ENCODE measurements at places on chromosomes 7 and 10.

- no peak overlapping the region for H3K27ac ChIP-seq
- H3K4me3 ChIP-seq, result peak overlapping the region; percentile 93
- H3K36me3 ChIP-seq, result peaks cover 23% of the 10 kb centered on the region
- H3K27me3 ChIP-seq, result peaks cover 23% of the 10 kb centered on the region
- DNase-seq, result no peak
Observed at GRCh38 chr7:45112648-45113047, 1.2 kb upstream of the TBRG4 start.

DNA sequence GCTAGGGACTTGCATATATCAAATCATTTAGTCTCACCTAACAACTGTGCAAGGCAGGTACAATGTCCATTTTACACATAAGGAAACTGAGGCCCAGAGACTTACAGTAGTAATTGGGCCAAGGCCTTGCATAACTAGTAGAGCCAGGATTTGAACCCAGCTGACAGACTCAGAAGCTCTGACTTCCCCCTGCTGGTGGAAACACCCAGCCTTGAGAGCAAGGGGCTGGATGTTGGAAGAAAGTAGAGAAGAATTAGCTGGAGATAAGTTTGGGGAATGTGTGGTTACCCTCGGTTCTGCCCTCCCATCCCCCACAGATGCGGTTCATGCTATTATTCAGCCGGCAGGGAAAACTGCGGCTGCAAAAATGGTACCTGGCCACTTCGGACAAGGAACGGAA is 2.0 kb downstream of the AP1S1 start:
- peaks cover 10% of the 10 kb centered on the region for H3K27me3 ChIP-seq
- no peak overlapping the region for H3K27ac ChIP-seq
- DNase-seq, result no peak
- H3K4me1 ChIP-seq, result peaks cover 16% of the 10 kb centered on the region
- no peak overlapping the region for H3K4me3 ChIP-seq
- H3K36me3 ChIP-seq, result peaks cover 15% of the 10 kb centered on the region

- H3K36me3 ChIP-seq, result peaks cover 2% of the 10 kb centered on the region
- H3K27me3 ChIP-seq, result peaks cover 20% of the 10 kb centered on the region
- no peak overlapping the region for H3K4me3 ChIP-seq
- no peak overlapping the region for H3K27ac ChIP-seq
- H3K4me1 ChIP-seq, result peaks cover 14% of the 10 kb centered on the region
- no peak for DNase-seq
Observed at GRCh38 chr7:20326342-20326741, 4.4 kb upstream of the ITGB8 start.

GRCh38 chr7:92002720-92003119 is 62.1 kb downstream of the AKAP9 start:
- DNase-seq, result no peak
- peaks cover 41% of the 10 kb centered on the region for H3K36me3 ChIP-seq
- no peaks in the 10 kb centered on the region for H3K27me3 ChIP-seq
